ENCODE measurements at places on chromosomes 2 and 18.

DNA sequence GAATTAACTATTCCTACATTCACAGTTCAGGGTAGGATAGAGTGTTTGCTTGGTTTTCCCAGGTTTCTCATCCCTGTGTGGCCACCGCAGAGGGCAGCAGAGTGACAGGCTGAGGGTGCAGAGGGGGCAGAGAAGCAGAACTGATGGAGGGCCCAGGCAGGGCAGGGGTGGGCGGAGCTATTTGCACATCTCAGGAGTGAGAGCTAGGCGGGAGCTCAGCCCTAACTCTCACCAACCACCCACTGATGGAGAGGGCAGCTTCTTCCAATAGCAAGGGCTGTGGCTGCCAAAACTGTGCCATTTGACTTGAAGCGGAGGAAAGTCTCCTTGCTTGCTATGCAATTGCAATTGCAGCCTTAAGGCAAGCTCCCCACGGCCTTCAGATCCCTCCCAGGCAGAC is 12.0 kb upstream of the DARS1 start:
- no peak for DNase-seq

DNA sequence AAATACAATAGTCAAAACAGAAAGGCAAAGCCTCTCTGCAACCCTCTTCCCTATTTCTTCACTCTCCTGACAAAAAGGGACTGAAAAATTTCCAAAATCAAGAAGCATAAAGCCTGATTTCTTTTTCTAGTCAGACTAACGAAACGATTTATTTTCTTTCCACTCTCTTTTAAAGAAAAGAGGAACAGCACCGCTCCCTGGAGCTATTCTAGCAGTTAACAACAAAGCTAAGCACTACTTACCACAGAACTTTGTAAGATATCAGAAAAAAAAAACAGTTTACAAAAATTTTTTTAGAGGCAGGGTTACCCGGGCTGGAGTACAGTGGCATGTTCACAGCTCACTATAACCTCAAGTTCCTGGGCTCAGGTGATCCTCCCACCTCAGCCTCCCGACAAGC is 14.4 kb upstream of the FHL2 start:
- DNase-seq = no peak

- DNase-seq = no peak
These were observed 155.3 kb downstream of the COL6A3 start for GRCh38 chr2:237258615-237259014.

DNA sequence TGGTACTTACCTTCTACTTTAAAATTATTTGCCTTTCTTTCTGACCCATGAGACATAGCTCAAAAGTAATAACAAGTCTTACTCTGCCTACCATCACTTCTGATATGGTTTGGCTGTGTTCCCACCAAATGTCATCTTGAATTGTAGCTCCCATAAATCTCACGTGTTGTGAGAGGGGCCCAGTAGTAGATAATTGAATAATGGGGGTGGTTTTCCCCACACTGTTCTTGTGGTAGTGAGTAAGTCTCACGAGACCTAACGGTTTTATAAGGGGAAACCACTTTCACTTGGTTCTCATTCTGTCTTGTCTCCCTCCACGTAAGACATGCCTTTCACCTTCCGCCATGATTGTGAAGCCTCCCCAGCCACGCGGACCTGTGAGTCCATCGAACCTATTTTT is 47.5 kb downstream of the GALNT3 start:
- no peak for DNase-seq

- no peak for DNase-seq
These were observed 368.7 kb upstream of the RAB6C start for GRCh38 chr2:129610766-129611165.

All from HCEC 1CT (cell line).